ENCODE measurements at places on chromosomes 1 and 21.

DNA sequence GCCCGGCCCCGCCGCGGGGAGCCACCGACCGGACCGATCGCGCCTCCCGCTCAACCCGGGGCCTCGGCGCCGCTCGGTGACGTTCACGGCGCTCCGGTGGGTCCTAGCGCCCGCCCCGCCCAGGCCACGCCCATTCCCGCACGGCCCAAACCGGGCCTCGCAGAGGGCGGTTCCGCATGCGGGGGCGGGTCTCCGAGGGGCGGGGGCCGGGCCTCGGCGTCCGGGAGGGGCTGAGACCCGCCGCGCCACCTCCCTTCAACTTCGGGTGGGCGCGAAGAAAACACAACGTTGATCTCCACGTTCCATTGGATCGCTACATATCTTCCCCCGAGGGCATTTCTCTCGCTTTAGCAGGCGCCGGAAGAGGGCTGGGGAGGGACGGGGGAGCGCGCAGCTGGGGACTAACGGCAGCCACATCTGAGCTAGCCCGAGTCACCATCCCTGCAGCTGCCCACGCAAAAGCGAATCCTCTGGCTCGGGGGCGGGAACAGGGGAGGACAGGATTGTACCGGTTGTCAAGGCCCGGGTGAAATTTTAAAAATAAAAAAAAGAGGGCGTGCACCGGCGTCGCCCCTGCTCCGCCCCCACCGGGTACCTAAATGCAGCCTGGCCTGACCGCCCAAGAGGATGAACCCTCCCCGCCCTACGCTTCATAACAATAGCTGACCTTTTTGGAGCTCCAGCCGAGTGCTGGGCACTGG is at the start of gene MAD2L2:
TSS of gene MAD2L2 (minus strand) at position 78 of the 701 bp plus-strand sequence. CDS start 547 bp downstream, outside the sequence.
- DNase-seq: peak; percentile 43

- no peak for DNase-seq
Measured at GRCh38 chr1:243475966-243476365, 220.1 kb downstream of the SDCCAG8 start.

DNA sequence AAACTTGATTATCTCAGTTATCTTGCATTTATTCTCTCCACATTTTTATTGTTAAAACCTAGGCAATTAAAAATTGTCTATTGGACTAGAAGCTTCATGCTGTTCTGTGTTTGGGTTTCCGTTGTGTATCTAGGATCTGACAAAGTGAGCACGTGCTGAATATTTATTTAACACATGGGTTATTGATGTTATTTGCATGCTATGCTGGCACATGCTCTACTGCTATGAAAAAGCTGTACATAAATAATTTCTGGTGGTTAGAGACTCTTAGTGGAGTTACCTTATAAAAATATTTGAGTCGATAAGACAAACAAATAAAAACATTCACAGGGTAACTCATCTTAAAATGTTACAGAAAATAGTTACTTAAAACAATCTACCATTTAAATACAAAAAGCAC is 1769.7 kb downstream of the MRPL39 start:
- DNase-seq: no peak

DNA sequence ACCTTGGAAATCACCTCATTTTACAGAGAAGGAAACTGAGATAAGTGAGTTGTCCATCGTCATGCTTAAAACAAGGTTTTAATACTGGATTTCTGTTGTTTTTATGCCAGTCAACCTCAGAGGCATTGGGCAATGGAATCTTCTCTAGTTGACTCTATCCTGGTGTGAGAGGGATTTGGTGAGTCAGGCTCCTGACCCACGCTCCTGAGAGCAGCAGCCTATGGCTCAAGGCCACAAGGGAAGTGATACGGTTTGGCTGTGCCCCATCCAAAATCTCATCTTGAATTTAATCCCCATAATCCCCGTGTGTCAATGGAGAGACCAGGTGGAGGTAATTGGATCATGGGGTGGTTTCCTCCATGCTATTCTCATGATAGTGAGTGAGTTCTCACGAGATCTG is 90.1 kb downstream of the TLR5 start:
- no peak for DNase-seq

GRCh38 chr21:42453224-42453985 is 42.6 kb downstream of the RSPH1 start:
- DNase-seq: no peak

DNA sequence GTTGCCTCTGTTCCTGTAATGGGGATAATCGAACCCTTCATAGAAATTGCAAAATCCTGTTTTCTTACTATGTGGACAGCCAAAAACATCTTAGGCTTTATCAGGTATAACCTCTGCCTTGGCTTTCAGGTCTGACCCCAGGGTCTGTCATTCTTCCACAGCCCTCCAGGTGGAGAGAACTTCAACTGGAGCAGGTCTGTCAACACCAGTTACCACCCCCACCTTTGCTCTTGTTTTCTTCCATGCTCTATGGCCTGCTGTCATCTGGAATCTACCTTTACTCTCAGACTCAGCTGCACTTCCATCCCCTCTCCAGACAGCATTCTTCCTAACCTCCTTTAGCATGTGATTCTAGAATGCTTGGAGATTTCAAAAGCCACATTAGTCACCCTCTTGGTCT is 10.4 kb upstream of the GJA9 start:
- DNase-seq: no peak

GRCh38 chr1:182383037-182383661 is 8.4 kb downstream of the GLUL start:
- DNase-seq: no peak

DNA sequence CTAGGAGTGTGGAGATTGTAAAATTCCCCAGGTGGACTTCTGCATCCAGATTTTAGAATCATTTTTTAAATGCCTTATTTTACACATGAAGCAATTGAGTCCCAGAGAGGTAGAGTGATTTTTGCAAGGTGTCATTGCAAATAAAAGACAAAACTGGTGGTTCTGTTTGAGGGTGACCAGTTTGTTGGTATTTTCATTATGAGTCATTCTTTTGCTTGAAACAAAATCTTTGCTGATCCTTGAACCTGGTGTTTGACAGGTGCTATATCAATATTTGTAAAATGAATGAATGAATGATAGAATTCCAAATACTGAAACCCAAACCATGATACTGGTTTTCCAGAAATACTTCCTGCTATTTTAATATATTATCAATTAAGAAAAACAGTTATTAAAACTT is 44.1 kb downstream of the TTC3 start:
- no peak for DNase-seq

- DNase-seq: no peak
Measured at GRCh38 chr1:117985973-117986372, 56.4 kb downstream of the WDR3 start.

DNA sequence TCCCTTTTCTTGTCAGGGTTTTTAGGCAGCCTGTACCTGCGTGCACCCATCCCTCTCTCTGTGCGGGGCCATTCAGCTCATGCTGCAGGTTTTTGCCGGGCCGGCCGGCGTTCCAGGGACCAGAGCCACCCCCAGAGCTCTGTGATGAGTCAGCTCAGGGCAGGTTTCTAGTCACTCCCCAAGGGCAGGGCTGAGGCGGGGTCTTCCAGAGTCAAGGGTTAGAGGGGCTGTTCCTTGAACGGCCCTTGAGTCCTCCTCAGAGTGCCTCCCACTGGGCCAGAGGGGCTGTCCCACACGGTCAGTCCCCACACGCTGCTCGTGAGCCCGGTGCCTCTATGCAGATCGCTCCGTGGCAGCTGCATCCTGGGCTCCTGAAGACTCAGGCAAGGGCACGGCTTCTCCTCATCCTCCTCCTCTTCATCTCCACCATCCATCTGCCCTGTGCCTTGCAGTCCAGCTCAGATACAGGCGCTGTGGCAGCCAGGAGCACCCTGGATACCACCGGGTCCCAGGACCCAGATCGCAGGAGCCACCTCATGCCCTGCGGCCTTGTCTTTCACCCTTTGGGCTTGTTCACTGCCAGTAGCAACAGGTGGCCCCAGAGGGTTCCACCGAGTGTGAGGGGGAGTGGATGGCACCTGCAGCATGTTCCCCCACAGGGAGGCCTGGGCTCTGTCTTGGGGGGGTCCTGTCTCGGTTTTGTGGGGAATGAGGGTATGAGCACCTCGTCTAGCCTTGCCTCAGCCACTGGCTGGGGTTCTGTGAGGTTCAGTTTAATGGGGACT is 17.4 kb downstream of the SLX9 start:
- no peak for DNase-seq

GRCh38 chr1:43600033-43601020 is 49.6 kb upstream of the KDM4A start:
- DNase-seq: no peak

DNA sequence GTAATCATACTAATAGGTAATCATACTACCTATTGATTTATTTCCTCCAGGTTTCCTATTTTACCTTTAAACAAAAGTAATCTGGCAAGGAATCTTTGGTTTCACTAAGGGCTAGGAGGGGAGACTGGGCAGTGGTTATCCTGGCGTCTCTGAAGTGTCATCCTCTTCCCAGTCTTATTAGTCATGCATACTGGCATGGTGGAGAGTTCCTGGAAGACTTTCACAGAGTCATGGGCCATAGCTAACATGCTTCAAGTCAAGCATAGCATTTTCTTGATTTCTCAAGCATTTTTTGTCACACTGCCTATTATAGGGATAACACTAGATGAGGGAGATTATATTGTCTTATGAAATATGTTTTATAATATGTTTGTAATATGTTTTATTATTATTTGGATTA is 64.0 kb upstream of the ASB17 start:
- DNase-seq: no peak

- no peak for DNase-seq
Measured at GRCh38 chr1:183881387-183882131, 76.6 kb downstream of the RGL1 start.

DNA sequence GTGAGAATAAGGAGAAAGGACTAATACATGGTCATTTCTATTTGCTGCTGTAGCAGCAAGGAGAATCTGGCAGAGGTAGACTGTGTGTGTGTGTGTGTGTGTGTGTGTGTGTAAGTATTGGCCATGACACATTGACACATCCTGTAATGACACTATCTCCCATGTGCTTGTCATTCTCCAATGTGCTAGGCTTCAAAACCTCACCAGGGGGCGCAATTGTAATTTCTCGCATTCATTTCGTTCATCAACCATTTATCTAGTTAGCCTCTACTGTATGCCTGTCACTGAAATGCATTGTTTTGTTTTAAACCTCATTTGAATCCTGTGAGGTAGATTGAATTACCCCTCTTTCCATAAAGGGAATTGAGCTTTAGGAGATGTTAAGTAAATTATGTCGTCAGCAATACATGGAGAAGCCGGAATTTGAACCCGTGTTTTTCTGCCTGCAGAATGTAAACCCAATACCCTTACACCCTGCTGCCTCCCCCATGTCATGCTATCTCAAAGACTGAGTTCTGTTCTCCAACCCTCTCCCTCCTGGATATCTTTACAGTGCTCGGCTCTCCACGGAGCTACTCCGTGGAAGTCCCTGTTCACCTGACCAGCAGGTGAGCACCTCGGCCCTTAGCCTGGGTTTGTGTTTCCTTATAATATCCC is 100.8 kb downstream of the UCK2 start:
- no peak for DNase-seq

DNA sequence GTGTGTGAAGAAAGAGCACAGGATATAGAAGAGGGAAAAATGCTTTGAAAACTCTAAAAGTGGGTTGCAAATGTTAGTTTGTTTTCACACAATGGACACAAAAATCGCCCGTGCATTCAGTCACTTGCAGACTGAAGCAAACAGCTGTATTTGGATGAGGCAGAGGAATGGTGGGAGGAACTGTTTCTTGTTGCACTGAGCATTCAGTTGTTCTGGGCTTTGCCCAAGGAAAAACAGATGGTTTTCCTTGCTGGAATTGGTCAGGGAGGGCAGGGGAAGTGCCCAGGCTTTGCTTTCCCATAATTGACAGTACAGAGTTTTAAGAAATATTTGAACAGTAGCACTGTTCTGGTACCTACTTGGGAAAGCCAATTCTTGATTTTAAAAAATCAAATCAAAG is 19.5 kb upstream of the WARS2 start:
- no peak for DNase-seq

- DNase-seq: no peak
Measured at GRCh38 chr1:27604579-27605299, 795 bp upstream of the AHDC1 start.

DNA sequence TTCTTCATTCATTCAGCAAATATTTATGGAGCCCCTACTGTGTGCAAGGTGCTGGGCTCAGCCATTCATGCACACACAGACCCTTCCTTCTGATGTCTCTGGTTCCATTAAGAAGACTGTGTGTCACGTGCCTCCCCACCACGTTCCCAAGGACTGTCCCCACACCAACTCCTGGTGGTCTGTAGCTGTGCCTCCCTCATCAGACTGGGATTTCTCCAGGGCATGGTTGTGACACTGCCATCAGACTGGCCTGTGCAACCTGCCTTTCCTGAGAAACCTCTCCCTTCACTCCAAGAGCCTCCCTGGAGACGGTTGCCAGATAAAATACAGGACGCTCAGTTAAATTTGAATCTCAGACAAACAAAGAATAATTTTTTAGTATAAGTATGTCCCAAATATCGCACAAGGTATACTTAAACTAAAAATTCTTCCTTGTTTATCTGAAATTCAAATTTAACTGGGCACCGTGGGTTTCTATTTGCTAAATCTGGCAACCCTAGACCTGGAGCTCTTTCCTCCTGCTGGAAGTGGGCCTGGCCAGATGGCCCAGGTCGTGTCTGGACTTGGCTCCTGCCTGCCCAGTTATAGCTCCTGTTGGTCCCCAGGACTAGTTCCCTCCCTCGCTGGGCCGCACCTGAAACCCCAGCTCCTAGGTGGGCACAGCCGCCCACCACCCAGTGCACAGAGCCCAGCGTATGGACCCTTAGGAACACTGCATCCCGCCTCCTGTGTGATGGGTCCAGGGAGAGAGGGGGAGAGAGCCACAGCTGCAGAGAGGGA is 76.9 kb downstream of the RAP1GAP start:
- DNase-seq: peak; percentile 54

DNA sequence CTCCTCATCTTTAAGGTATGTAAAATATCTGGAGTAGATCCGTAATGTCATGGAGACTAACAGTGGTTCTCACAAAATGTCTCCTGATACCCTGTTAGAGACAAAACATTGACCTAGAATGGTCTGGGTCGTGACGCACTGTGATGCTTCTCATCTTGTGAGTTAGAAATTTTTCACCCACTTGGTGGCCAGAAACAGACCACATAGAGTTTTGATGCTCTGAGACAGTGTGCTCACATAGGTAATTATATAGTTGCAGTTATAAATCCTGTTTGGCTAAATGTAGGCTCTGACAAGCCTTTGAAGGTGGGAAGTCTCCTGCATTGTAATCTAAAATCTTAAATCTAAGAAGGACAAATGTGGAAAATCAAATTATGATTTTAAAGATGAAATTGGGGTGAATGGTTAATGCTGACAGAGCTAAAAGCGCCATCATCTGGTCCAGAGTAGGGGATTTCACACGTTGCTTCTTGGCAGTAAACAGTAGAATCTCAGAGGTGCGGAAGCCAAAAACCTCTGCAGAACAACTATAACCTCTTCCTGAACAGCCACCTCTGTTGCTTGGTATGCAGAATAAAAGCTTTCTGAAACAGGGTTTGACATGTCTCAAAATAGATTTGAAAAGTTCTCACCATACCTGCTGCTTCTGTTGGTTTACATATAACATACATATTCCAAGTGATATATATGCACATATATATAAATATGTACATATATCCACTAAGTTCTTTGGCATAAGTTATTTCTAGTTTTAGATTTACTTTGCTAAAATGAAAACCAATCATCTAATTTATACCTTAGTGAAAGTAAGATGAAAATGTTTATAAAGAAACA is 17.1 kb downstream of the RPAP2 start:
- DNase-seq: no peak

GRCh38 chr1:3463891-3464648 is 9.6 kb downstream of the ARHGEF16 start:
- DNase-seq: no peak

GRCh38 chr1:153261281-153262069 is 2.0 kb downstream of the LORICRIN start:
- no peak for DNase-seq

- no peak for DNase-seq
Measured at GRCh38 chr21:27639286-27639685, 672.4 kb upstream of the ADAMTS5 start.

GRCh38 chr1:24481101-24481500 is 21.5 kb upstream of the RCAN3 start:
- no peak for DNase-seq
